ENCODE measurements at places on chromosomes 6 and 20.

DNA sequence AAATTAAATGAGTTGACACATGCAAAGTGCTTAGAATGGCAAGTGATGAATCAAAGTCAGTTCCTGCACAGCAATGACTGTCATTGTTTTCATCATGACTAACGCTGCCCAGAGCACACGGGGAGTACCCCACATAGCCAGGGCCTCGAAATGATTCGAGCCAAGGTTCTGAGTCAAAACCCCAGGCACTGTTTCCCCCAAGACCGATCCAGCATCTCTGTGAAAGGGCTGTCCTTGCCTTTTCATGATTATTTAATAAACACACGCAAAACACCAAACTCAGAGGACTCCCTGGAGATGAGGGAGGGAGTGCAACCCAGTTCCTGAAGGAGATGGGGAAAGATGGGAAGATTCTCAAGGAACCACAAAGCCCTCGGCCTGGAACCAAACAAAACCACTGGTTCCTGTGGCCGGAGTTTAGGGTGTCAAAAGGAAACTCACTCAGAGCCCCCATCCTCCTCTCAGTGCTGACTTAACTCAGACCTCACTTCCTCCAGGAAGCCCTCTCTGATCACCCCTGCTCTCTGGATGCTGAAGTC is 3.8 kb downstream of the PREX1 start:
- peak; percentile 92 for DNase-seq

GRCh38 chr6:44951253-44951747 is 376.8 kb upstream of the RUNX2 start:
- DNase-seq: no peak

- no peak for DNase-seq
Observed at GRCh38 chr20:2544211-2544610, 7.8 kb downstream of the TMC2 start.

GRCh38 chr6:4172368-4172767 is 37.0 kb upstream of the ECI2 start:
- DNase-seq: no peak

- DNase-seq: peak; percentile 50
Observed at GRCh38 chr6:2630891-2631571, 119.7 kb downstream of the MYLK4 start.

- DNase-seq: no peak
Observed at GRCh38 chr6:109515781-109516409, 32.9 kb upstream of the ZBTB24 start.

- no peak for DNase-seq
Observed at GRCh38 chr6:50707652-50708300, 5.5 kb upstream of the TFAP2D start.

DNA sequence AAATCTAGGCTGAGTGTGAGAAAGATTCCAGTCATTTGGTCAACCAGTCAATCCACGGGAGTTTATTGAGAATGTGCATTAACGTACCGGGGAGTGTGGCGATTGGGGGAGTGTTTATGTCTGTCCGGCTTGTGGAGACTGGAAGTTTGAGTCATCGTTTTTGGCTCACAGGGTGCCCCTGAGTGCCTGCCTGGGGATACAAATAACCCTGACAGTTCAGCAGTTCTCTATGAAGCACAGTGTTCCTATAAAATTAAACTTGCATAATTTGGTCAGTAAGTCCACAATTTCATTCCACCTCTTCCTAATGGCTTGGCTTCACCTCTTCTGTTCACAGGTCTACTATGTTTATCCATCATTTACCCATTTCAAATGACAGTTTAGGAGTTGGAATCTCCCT is 72.6 kb upstream of the PLEKHG1 start:
- peak; percentile 47 for DNase-seq

DNA sequence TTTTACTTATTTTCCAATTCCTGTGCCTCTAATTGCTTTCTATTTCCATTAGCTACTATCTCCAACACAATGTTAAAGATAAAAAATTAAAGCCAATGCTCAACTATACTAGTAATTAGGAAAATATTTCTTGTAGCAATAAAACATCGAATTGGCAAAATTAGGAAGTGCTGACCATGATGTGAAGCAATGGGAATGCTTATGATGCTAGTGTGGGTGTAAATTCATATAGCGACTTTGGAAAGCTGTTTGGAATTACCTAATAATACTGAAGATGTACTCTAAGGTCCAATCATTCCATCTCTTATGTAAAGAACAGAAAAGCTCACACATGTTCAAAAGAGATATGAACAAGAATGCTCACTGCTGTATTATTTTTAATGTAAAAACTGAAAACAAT is 78.2 kb downstream of the UBE3D start:
- DNase-seq: peak; percentile 25

GRCh38 chr20:1434571-1435336 is 31.9 kb downstream of the NSFL1C start:
- peak; percentile 87 for DNase-seq

DNA sequence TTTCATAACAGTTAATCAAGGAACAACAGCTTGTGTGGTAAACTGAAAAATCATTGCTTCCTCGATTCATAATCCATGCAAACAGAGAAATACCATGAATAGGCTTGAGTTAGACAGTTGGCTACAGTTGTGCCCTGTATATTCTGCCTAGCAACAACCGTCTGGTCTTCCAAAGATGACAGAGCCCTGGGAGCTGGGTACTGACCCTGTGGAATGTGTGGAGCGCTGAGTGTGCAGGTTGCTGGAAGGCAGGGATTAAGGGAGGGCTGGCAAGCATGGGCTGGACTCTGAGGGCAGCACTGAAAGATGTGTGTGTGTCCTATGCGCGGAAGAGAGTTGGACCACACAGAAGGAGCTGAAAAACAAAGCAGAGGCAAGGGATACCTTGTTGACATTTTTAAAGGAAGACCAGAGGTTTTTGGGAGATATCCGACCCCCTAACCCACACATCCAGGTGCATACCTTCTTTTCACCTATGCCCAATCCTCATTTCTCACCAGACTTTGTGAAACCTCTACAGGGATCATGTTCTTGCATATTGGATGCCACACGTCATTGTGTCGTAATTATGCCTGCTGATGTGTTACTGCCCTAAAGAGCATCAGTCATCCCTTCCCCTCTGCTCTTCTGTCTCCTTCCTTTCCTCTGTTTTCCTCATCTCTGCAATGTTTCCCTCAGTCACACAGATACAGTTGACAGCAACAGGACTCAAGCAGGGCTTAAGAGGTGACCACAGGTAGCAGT is 58.2 kb upstream of the VGLL2 start:
- no peak for DNase-seq

DNA sequence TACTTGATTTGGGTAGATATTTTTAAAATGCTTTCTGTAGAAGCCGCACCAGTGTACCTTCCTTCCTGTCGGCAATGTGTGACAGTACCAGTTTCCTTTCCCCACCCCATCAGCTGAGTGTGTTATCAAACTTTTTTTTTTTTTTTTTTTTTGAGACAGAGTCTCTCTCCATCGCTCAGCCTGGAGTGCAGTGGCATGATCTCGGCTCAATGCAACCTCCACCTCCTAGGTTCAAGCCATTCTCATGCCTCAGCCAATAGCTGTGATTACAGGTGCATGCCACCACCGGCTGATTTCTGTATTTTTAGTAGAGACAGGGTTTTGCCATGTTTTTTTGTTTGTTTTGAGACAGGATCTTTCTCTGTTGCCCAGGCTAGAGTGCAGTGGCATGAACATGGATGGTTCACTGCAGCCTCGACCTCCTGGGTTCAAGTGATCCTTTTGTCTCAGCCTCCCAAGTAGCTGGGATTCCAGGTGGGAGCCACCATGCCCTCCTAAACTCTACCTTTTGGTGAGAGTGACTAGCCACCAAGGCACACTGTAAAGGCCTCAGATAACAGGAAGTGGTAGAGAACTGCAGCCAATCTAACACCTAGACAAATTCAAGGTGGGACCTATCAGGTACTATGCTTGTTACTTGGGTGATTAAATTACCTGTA is 26.5 kb upstream of the ZBTB22 start:
- DNase-seq: no peak

DNA sequence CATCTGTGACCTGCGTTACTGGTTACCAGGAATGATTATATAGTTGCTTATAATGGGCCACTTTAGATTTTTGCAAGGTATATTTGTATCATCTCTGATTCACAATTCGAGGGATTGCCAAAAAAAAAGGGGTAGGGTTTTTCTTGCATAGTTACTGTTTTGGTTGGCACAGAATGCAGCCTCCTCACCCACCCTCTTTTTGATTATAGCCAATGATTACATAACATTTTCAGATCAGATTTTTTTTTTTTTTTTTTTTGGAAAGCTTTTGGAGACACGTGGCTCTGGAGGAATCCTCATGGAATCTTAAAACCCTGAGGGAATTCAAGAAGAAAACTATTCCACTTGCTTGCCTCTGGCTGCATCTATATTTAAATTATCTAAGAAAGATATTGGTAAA is 53.7 kb downstream of the UST start:
- DNase-seq: no peak

DNA sequence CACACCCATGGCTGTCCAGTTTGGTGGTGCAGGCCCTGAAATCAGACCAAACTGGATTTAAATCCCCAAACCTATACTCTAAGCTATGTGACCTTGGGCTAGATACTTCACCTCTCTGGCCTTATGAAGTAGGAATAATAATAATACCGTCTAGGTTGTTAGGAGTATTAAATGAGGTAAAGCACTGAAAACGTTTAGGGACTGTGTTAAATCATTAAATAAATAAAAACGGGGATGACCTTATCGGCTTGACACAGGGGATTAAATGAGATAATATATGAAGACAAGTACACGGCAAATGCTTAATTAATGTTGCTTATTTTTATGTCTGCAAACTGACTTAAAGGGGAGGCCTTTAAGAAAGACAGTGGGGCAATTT is 672 bp upstream of the STK4 start:
- DNase-seq: no peak

DNA sequence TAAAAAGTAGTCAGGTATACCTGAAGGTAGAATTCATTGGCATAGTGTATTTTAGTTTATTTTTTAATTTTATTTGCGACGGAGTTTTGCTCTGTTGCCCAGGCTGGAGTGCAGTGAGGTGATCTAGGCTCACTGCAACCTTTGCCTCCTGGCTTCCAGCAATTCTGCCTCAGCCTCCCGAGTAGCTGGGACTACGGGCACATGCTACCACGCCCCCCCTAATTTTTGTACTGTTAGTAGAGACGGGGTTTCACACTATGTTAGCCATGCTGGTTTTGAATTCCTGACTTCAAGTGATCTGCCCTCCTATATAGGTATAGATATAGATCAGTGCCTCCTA is 102.8 kb upstream of the PRSS16 start:
- no peak for DNase-seq

DNA sequence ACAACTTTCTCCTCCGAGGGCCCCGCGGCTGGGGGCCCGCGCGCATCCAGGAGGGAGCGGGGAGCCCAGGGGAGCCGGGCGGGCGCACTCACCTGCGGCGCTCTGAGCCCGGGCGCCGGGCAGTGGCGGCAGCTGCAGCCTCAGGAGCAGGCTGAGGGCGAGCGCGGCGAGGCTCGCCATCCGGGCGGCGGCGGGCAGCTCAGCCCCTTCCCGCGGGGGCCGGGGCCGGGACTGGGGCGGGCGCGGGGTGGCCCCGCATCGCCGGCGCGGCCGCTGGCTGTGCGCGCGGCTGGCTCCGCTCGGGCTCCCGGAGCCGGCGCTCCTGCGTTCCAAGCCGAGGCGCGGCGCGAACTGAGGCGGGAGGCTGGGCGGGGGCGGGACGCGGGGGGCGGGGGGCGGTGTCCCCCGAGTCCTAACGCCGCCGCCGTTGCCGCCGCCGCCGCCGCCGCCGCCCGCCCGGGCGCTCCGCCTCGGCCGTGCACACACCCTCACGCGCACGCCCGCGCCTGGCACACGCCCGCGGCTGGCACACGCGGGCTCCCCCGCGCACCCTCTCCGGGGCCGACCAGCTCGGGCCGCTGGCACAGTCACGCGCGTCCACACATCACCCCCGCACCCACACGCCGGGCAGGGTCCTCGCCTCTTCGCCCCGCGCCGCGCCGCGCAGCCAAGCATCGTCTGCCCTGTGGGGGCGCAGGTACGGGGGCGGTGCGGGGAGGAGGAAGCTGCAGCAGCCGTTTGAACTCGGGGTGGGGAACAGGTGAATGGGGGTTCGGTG is at the start of gene PTPRT:
TSS of gene PTPRT (minus strand) at position 353 of the 778 bp plus-strand sequence. CDS start at position 180, 173 bp downstream.
- peak; percentile 2 for DNase-seq

DNA sequence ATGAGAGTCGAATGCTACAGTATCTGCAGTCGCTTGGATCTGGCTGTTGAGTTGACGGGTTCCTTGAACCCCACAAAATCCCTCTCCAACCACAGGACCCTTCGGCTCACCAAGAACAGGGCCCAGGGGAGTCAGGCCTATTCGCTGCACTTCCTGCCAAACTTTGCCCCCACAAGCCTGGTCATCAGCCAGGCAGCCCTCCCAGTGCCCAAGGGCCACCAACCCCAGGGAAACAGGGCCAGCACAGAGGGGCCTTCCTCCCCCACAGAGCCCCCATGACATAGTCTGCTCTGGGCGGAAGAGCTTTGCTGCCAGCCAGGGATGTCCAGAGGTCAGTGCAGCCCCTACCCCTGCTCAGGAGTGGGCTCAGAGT is 34.5 kb upstream of the MRGBP start:
- DNase-seq: no peak

DNA sequence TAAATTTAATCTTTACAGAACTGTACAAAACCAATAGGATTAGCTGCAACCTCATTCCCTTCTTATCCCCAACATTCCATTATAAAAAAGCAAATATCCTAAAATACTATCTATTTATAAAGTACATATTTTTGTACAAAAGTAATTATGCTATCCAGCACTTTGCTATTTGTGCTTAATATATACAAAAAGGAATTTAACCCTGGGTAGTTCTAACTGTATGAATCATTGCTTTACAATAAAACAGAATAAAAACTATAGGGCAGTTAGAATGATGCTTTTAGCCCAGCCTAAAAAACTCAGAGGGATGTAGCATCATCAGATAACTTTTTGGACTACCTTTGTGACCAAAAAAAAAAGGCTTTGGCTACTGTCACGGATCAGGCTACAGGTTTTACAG is 49.9 kb upstream of the KLHL31 start:
- no peak for DNase-seq

- DNase-seq: no peak
Observed at GRCh38 chr6:113735491-113735890, 121.7 kb upstream of the MARCKS start.

- no peak for DNase-seq
Observed at GRCh38 chr6:18674346-18674745, 287.2 kb downstream of the RNF144B start.

GRCh38 chr20:50957276-50957675 is 1.1 kb downstream of the DPM1 start:
- no peak for DNase-seq

GRCh38 chr6:142944124-142945048 is 590 bp downstream of the HIVEP2 start:
- peak; percentile 91 for DNase-seq

DNA sequence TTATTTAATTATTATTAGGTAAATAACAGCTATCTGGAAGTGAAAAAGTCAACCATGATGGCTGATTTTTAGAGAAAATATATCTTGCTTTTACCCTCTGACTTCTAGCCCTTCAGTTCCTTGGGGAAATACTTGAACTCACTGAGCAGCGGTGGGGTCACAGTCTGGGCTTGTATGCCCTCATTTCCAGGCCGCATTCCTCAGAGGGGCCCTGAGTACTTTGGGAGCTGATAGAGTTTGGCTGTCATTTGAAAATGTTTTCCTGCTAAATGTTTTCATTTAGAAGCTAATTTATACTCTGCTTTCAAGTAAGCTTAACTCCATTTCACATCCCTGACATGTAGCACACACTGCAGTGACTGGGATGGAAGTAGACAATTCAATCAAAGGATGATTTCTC is 1028.5 kb downstream of the KIF16B start:
- no peak for DNase-seq

All from foreskin fibroblast (primary cell).